Thoracic aorta (tissue), 2 donors: ENCODE measurements at places on chromosomes 5 and 9. TPM values are rescaled to one million over a fixed set of nuclear protein-coding genes. Genes with fewer than 3 reads are reported as not detected.

GRCh38 chr9:114925039-114925438, 5.4 kb downstream of the TNFSF8 start:
- no peak for DNase-seq

GRCh38 chr9:33628865-33629410, 104.9 kb downstream of the ANKRD18B start:
- DNase-seq, result no peak

- no peak for DNase-seq
These were observed 226.6 kb downstream of the MEF2C start for GRCh38 chr5:88656221-88656950.

DNA sequence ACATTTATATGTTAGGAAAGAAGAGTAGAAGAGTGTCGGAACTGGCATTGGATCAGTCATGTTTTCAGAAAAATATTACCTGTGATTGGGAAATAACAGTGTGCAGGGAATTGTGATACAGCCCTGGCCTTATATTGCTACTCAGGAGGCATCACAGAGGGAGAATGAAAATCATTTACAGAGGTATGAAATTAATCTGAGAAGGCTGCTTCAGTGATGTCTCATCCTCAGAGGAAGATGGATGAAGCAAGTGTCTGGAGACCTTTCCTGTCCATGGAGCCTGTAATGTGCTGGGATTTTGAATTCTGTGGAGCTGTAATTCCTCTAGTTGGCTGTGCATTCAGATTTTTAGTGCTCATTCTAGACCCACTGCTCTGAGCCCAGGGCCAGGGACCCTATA, 3.8 kb downstream of the ACTBL2 start:
- DNase-seq, result no peak

OR1J2 gene
- total RNA-seq, result 3.2 TPM

- DNase-seq, result no peak
These were observed 32.9 kb upstream of the KCNIP1 start for GRCh38 chr5:170470808-170471404.

- DNase-seq, result no peak
These were observed 208.8 kb downstream of the ERCC6L2 start for GRCh38 chr9:96084331-96084734.

GRCh38 chr5:40677456-40677855, 2.3 kb upstream of the PTGER4 start:
- DNase-seq, result no peak

GRCh38 chr5:3311433-3311832, 284.2 kb upstream of the IRX1 start:
- DNase-seq, result no peak

CATSPER3 gene
- total RNA-seq, result not detected

DNA sequence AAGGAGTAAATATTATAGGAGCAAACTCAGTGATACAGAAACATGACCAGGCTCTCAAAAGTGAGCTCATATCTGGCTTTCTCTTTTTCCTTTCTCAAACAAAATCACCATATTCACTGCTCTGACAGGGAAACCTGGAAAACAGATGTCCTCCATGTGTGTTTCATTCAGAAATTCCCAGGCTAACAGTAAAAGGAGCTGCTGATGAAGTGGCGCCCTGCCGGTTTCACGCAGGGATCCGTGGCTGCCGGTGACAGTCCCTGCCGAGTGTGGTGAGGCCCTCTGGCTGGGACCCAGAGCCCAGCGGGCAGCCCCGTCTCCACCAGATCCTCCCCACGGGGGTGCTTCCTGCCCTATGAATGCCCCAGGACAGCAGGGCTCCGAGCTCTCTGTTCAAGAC, 208.1 kb downstream of the GNA14 start:
- DNase-seq, result no peak

SOX30 gene
- total RNA-seq, result not detected

PSAT1 gene
- 1.9 TPM for total RNA-seq

GRCh38 chr5:54257366-54258118, 52.8 kb downstream of the ARL15 start:
- no peak for DNase-seq

GRCh38 chr5:78162253-78162862, 132.1 kb downstream of the AP3B1 start:
- no peak for DNase-seq

DNA sequence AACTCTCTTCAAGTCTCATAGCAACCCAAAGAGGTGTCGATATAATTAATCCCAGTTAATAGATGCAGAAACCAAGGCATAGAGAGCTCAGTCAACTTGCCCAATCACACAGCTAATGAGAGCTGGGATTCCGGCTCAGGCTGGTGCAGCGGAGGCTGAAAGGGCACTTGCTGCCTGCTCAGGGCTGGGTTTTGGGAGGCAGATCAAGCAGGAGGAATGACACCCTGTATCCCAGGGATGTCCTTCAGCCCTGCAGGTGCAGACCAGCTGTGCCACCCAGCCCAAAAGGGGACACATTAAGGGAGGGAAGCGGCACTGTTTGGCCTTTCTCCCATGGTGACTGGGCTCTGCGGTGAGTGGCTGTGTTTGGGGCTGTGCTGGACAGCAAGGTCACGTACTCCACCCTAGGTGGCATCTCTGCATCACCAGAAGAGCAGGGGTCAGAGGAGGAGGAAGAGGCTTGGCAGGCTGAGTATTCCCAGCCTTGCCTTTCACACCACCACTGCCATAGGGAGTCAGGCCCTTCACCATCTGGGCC, 124.1 kb downstream of the MVB12B start:
- DNase-seq, result no peak

DNA sequence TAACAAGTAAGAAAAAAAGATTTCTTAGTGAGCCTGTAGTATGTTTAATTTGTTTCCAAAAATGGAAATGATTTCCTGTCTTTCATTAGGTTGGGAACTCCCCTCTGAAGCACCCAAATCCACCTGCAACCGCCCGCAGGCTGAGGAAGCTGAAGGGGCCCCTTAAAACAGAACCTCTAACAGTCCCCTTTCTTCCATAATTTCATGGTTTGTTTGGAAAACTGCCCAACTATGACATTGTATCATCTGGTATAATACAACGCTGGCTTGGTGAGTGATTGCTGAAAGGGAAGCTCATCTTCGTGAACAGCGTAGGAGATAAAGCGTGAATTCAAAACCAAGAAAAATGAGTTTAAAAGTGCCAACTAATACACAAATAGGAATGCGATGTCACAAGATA, 215.5 kb downstream of the FSTL4 start:
- no peak for DNase-seq
